CD4-positive, alpha-beta memory T cell (primary cell): ENCODE measurements at places on chromosomes 5 and 9.

DNA sequence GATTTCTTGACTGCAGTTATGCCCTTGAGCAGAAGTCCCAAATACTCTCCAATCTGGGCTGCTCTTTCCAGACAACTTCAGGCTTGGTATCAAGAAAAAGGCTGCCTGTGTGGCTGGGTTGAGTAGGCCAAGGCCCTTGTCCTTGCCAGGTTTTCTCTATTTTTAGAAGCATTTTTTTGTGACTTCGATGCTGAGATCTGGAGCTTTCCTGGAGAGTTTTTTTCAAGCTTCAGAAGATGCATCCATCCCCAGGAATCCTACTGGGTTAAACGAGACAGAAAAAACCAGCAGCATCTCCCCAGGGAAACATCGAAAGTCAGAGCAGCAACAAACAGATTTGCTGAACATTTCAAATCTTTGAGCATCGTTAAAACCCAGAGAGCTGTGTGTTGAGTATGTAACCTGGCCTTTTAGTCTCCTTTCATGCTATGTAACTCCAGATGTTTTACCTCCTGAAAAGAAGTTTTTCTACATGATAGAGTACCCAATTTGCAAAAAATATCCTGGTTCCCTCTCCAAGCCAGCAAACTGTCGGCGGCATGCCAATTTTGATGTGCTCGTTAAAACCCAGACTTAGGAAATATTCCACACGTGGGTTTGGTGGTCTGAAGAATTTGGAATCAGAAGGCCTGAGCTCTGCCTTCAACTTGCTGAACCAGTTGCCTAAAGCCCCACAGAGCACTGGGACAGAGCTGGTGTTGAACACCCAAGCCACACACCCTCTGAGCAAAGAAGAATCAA, 98.1 kb upstream of the ALDH1B1 start:
- DNase-seq: no peak

DNA sequence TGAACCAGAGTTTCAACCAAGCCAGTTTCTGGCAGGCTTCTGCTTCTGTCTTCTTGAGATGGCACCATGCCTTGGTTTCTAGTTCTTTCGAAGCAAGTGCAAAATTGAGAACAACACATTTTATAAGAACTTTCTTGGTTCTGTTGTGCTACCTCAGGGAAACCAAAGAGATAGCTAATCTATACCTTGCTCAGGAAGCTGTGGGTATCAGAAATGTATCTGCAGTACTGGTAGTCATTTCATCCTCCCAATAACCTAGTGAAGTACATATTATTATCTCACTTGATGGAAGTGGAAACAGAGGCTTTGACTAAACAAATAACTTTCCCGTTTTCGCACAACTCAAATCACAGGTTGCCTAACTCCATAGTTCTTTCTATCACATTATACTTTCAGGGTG, 246.6 kb downstream of the ENC1 start:
- DNase-seq: no peak

- no peak for DNase-seq
These were observed 432.9 kb downstream of the SPATA31D1 start for GRCh38 chr9:82421498-82421897.

DNA sequence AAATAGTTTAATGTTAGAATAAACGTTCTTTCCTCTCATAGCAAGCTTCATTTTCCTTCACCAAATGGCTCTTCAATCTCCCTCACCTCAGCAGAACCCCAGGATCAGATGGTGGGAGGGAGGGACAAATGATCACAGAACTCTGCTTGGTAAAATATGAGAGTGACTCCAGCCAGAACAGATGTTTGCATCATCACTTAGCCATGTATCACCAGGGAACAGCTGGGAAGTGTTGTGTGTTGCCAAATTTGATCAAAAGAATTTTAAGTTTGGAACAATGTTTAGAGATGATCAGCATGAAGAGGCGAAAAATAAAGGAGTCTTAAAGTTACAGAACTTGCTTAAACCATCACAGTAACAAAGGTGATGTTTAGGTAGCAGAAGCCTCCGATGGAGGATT, 115.7 kb downstream of the FRMD3 start:
- DNase-seq: no peak

DNA sequence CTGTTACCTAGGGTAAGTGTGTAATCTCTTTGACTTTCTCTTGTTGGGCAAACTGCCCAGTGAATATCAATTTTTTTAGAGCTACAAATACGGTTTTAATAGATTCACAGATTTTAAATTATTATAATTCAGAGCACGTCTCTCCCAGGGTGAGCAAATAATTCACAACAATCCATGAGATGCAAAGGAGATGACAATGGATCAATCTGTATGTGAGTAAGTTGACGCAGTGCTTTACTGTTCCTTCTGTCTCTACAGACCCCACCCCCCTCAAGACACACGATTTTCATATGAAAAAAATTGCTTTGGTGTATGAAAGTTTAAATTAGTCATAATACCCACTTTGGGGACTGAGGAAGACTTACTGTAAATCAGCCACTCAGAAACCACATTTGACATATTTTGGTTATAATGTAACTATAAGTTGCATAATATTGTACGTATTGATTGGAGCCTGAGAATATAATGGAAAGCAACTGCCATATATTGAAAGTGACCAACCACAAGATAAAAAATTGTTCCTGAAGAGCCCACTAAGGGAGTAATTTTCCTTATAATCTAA, 201.7 kb downstream of the BNC2 start:
- DNase-seq: no peak

DNA sequence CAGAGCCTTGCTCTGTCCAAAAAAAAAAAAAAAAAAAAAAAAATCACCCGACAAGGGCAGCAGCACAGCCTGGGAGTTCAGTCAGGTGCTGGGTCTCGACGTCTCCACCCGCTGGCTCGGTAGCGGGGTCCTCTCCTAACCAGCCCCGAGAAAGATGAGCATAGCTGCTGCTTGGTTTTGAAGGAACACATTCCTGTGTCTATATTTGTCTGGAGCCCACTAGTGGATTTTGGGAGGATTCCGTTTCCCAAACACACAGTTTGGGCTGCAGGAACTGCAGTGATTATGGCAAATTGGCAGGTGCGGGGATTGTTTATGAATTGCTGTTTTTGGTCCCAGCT, 1.2 kb downstream of the OTULINL start:
- DNase-seq: no peak

DNA sequence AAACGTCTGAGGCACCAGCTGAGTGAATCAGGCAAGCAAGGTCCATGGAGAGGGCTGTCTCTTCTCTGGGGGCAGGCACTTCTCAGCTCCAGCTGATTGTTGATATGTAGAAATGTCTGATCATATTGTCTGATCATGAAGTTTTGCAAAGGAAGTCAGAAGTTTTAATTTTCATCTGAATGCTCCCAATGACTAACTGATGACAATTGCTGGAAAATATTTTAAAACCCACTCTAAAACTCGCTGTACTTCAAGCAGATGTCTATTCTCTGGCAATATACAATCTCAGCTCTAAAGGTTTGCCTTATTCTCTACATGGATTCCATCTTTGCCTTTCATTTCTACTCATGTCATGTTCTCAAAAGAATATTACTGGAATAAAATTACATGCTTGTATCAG, 12.7 kb downstream of the PLK2 start:
- no peak for DNase-seq

GRCh38 chr5:156920861-156921431, 42.1 kb downstream of the TIMD4 start:
- DNase-seq: no peak

GRCh38 chr5:133952729-133953567, 15.5 kb downstream of the C5orf15 start:
- no peak for DNase-seq

- DNase-seq: no peak
These were observed 1.2 kb downstream of the GLRX start for GRCh38 chr5:95821110-95822021.
